ENCODE measurements at places on chromosomes 6 and 20.

DNA sequence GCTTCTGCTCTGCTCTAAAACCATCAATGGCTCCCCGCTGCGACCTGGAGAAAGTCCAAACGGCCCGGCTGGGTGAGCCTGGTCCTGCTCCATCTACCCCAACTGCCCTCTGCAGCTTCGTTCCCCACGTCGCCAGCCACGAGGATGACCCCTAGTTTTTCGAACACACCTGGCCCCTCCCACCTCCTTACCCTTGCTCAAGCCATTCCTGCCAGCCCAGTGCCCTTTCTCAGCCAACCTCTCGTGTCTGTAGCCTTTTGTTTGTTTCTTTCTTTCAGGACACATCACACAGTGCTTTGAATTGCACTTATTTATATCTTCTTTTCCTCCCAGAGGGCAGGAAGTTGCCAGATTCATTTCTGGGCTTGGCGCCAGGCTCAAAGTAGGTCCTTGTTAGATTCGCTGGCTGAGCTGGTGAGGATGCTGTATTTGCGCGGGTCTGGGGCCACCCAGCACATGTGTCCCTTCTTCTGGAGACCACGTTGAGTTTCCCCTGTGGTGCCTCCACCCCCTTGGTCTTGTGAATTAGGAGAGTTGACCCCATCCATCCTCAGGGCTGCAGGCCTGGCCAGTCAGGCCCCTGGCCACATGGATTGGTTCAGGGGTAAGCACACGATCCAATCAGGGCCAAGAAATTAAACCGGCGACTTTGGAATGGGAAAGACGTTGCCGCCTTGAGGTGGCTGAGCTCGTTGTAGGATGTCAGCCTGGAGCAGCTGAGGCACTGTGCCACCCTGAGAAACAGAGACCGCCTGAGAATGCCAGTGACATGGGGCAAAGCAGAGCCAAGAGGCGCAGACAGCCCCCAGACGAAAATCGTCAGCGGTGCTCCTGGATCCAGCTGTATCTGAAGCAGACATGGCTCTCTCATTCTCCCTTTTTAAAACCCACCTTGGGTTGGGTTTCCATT lies 156.0 kb downstream of the CEBPB start:
- peak; percentile 94 for DNase-seq

DNA sequence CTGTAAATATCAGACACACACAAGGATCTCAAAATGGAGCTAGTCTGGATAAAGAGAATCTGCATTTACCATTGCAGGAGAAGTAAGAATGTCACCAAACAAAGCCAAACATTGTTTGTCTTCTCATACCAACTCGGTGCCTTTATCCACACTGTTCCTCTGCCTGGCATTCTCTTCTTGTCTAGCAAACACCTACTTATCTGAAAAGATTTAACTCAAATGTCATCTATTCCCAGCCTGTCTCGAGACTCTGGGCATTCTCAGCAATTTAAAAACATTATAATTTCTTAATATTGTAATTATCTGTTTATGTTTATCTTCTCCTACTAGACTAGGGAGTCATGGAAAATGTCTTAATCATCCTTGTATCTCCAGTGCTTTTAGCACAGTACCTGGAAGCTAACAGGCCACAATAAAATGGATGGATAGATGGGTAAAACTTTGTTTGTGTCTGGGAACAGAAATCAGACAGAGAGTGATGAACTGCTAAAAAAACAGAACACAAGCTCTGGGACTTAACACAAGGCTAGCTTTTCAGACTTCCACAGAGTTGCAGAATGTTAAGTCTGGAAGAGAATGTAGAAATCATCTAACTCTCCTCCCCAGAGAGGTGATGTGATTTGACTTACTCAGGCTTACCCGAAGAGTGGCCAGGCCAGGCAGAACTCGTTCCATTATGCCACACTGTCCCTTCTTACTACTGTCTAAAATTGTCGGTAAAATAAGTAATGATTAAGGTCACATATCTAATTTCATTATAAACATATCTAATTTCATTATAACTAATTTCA lies 42.3 kb upstream of the FAM83C start:
- no peak for DNase-seq

GRCh38 chr20:17542993-17543412 lies 11.8 kb upstream of the BFSP1 start:
- no peak for DNase-seq

DNA sequence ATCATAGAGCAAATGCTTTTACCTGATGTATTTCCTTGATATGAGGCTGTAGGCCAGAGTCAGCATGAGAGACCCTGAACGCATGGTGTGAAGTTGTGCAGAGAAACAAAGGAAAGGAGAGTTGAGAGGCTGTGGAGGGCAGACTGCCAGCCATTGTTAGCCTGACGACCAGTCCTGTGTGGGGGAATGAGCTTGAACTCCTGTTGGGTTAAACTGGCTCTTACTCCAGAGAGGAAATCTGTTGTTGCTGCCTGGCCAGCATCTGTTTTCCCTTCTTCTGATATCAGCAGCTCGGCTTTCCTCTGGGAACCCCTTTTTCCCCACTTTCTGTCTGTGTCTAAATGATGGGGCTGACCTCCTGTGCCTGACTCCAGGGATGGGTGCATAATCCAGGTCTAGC lies 158.2 kb upstream of the ZFP64 start:
- DNase-seq, result no peak

- no peak for DNase-seq
Measured at GRCh38 chr20:10549511-10549910, 114.4 kb downstream of the SLX4IP start.

DNA sequence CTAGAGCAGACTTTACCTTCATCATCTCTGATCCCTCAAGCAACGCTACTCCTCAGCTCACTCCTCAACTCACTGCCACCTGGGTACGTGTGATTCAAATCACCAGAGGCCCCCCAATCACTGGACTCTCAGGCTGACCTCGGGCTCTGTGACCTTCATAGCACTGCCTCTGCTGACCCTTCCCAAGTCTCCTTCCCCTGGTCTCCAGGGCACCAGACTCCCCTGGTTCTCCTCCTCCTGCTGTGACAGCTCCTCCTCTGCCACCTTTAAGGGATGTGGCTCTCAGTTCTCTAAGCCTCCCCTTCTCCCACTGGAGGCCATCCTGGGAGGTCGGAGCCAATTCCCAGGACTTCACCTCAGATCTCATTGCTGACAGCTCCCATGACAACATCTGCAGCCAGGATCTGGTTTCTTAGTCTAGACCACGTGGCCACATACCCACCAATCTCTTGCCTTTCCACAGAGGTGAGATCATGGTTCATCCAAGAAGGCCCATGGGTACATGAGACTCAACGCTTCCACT lies 90.4 kb downstream of the NFATC2 start:
- DNase-seq, result peak; percentile 29

DNA sequence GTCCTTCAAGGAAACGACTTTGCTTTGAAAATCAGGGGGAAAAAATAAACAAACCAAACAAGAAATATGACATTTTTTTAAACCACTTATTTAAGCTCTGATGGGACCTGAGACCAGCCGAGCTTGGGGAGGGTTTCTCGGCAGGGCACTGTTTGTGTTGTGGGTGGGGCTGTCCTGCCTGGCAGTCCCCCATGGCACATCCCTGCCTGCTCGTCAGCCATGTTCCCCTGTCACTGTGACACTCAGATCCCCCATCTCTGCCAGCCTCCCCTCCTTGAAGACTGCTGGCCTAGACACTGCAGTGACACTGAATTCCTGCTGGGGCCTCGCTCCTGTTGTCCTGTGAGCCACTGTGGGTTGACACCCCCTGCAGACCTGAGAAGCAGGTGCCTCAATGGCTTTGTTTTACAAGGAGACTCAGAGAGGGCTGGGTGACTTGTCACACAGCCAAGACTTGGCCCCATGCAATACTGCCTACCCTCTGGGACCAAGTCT lies 95.1 kb upstream of the PTPN1 start:
- DNase-seq, result no peak

DNA sequence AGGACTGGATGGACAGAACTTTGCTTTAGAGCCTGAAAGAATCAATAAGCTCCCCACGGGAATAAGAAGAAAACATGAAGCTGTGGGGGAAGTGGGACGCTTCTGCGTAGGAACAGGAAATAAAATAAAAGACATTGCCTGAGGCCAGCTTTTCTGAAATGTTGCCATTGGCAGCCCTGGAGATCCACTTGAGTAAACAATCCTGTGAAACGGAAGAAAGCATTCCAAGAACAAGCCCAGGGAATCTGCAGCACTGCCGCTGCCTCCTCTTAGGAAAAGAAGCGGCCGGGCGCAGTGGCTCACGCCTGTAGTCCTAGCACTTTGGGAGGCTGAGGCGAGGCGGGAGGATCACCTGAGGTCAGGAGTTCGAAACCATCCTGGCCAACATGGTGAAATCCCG lies 182.3 kb upstream of the RALGAPA2 start:
- DNase-seq, result no peak

GRCh38 chr6:125377621-125378020 lies 75.9 kb upstream of the HDDC2 start:
- no peak for DNase-seq

- no peak for DNase-seq
Measured at GRCh38 chr6:166335378-166336302, 6.7 kb downstream of the SFT2D1 start.

GRCh38 chr6:65072500-65072899 lies 634.5 kb downstream of the EYS start:
- DNase-seq, result no peak

GRCh38 chr20:63233924-63234323 lies 1.8 kb upstream of the BIRC7 start:
- DNase-seq, result no peak

GRCh38 chr6:14200047-14200446 lies 82.5 kb downstream of the CD83 start:
- DNase-seq, result no peak

GRCh38 chr6:116444092-116444491 lies 17.1 kb upstream of the CALHM6 start:
- no peak for DNase-seq

DNA sequence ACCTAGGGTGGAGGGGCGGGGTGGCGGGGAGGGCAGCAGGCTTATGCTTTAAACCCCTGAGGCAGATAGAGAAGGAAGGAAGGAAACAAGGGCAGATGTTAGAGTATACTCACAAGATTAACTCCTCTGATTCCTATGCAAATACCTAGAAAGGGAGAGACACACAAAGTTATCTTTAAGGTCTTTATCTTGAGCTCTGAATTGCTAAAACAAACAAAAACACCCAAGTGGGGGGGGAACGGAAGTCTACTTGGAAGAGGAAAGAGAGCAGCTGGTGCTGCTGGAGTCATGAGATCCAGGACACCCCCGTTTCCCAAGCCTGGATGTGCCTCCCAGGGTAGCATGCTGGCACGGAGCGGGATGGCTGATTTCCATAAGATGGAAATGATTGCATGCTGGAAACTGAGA lies 43.4 kb downstream of the PLAGL1 start:
- DNase-seq, result no peak

DNA sequence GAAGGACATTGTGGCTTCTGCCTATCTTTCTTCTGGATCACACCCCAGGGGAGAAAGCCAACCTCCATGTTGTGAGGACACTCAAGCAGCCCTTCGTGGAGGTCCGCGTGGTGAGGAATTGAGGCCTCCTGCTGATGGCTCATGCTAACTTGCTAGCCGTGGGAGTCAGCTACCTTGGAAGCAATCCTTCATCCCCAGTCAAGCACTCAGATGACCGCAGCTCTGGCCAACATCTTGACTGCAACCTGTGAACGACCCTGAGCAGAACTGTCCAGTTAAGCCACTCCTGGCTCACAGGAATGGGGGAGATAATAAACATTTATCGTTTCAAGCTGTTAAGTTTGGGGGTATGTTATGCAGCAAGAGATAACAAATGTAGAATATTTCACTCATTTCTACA lies 10.9 kb upstream of the CNKSR3 start:
- DNase-seq, result no peak

- DNase-seq, result no peak
Measured at GRCh38 chr20:44900231-44900854, 9.5 kb upstream of the PABPC1L start.

GRCh38 chr6:27771235-27771634 lies 141.0 kb downstream of the OR2B2 start:
- DNase-seq, result no peak

DNA sequence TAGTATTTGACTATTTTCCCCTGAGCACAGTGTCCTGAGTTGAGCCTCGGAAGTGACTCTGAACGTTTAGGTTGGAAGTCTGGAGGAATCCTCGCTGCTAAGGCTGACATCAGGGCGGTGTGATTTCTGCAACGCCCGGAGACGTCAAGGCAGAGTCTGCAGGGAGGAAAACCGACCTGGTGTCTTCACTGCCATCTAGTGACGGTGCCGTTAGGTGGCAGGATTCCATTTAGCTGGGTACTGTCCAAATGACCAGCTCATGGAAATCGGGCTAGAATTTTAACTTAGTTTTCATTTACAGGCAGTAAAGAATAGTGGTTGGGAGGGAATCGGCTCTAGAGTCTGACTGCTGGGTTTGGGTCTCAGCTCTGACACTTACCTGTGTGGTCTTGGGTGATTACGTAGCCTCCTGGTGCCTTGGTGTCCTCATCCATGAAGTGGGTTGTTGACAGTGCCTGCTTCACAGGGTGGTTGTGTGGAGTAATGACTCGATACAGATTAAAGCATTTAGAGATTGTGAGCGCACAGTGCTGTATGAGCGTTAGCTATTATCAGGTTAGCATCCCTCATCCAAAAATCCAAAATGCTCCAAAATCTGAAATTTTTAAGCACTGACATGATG lies 35.0 kb downstream of the FOXF2 start:
- peak; percentile 44 for DNase-seq
